Activated CD4-positive, CD25-positive, alpha-beta regulatory T cell treated with anti-CD3 and anti-CD28 coated beads, Interleukin-2, amount 50 U/mL, for 72 hours (primary cell): ENCODE measurements at places on chromosomes 13 and 19.

- no peak for DNase-seq
Measured at GRCh38 chr13:59279576-59279975, 884.2 kb downstream of the DIAPH3 start.

- no peak for DNase-seq
Measured at GRCh38 chr13:75643182-75643581, 7.1 kb downstream of the LMO7 start.

- DNase-seq = no peak
Measured at GRCh38 chr13:98450026-98450425, 126.9 kb downstream of the STK24 start.

DNA sequence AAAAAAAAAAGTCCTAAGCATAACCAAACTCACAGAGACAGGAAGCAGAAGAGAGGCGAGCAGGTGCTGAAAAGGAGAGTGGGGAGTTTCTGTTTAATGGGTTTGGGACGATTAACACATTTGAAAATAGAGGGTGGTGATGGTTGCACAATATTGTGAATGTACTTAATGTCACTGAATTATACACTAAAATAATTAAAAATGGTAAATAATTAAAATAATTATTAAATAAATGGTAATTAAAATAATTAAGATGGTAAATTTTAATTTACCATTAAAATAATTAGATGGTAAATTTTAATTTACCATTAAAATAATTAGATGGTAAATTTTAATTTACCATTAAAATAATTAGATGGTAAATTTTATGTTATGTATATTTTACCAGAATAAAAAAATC lies 74.8 kb upstream of the XPO4 start:
- DNase-seq = no peak

- DNase-seq = no peak
Measured at GRCh38 chr19:5292822-5293611, 47.6 kb downstream of the PTPRS start.

- DNase-seq = no peak
Measured at GRCh38 chr13:73870970-73871935, 263.0 kb downstream of the KLF12 start.

DNA sequence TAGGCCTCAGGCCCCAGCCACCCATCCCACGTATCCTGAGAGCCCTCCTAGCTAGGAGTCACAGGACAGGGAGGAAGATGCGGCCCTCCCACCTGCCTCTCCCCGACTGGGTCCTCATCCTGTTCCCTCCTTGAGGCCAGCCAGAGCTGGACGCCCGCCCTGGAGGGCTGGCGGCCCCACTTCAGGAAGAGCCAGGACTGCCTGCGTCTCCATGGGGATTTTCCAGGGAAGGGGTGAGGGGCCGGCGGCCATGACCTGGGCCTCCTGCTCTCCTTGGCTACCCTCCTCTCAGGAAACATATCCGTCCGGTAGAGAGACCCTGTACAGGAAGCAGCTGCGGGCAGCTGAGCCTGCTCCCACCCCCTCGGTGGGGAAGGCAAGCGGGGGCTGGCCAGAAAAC lies 11.3 kb upstream of the PRKD2 start:
- DNase-seq = no peak

DNA sequence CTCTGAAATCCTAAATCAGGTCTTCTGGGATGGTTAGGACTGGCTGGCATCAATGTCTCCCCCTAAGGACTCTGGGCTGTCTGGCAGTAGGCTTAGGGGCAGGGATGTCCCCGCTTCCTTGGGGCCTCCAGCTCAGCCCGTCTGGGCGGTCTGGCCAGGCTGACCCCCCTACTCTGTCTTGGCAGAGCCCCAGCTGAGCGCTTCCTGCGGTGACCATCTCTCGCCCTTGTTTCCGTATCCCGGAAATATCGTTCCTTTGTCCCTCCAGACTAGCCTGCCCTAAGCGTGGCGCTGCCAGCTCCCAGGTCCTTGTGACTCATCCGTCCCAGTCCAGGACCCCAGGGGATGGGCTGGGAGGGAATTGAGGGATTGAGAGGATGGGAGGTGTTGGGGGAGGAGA lies 11.3 kb downstream of the GTPBP3 start:
- no peak for DNase-seq

DNA sequence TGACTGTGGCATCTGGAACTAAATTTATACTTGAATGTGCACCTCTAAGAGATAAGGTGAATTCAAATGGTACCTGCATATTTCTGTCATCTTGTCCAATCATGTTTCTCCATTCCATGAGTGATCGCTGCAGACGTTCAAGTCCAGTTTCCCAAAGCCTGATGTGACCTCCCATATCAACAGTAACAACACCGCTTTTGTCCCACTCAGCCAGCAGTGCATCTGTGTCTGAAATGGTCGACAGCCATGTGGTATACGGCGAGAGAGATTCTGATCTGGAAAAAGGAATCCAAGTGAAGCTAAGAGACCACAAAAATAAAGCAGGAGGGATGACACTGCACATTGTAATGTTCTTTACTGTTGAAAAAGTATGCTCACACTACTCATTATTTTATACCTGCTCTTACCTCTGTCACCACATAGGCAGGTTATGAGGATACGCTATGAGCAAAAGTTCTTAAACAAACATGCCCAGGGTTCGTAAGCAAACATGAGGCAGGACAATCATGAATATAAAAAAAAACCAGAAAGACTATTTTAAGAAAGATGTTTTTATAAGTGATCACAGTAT lies 213.6 kb downstream of the RGCC start:
- no peak for DNase-seq

DNA sequence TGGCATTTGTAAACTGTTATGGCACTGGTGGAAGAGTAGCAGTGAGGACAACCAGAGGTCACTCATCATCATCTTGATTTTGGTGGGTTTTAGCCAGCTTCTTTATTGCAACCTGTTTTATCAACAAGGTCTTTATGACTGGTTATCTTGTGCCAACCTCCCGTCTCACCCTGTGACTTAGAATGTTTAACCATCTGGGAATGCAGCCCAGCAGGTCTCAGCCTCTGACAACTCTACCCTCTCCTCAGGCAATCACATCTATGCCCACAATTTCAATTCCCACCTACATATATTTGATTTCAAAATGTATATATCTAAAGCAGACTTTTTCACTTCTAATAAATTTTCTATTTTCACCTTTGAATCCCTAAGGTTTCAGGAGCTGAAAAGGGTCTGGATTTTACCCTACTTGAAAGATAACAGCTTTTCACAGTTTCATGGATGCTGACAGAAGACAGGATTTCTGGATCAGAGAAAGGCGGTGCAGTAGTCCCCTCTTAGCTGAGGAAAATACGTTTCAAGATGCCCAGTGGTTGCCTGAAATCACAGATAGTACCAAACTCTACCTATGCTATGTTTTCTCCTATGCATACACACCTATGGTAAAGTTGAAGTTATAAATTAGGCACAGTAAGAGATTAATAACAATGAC lies 1171.8 kb downstream of the DIAPH3 start:
- DNase-seq = no peak

- DNase-seq = no peak
Measured at GRCh38 chr19:17370026-17370587, 7.0 kb downstream of the PLVAP start.

DNA sequence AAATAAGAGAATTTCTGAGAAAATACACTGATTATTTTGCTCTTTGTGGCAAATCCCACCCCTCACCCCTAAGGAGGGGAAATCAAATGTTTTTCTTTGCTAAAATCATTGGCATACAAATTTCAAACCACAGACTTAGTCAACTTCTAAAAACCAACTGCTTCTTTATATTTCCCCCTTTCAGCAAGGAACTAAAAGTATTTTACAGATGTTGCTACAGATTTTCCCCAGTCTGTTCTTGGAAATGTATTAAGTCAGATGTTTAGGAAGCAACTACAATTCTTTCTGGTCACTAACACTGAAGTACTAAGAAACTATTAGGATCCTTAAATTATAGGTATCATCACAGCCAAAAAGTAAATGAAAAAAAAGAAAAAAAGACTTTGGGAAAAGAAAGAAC lies 6.9 kb downstream of the MTMR6 start:
- no peak for DNase-seq

- no peak for DNase-seq
Measured at GRCh38 chr19:5567360-5567969, at the start of gene TINCR. Gene TINCR, minus strand, starts transcription at chr19:5567953.

DNA sequence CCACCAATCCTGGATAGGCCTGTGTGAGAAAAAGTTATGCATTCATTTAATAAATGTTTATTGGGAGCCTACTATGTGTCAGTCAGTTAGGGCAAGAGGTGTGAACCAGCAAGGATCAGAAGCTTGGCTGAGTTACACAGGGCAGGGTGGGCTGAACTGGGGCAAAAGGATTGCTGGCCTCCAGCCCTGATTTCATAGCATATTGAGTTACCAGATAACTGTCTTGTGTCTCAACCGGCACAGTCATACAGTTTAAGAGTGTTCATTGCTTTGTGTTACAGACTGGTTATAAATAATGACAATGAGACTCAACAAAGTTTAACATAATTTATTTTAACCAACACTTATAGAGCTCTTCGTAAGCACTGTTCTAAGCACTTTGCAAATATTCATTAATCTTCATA lies 253.8 kb downstream of the DLEU7 start:
- DNase-seq = no peak

DNA sequence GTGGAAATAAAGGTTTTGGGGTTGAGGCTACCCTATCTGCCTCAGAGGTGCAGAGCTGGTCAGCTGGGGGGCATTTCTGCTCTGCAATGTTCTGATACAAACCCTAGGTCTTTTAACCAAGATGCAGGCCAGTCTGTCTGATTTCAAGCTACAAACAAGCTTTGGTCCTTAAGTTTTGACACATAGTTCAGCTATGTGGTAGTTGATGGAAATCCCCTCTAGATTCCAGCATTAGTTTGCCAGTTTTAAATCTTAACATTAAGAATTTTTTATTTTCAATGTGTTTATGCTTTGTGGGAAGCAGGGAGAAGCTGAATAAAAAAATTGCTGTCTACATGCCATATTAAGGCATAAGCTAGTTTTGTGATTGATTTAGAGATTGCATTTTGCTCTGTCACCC lies 225.7 kb downstream of the LMO7 start:
- no peak for DNase-seq

DNA sequence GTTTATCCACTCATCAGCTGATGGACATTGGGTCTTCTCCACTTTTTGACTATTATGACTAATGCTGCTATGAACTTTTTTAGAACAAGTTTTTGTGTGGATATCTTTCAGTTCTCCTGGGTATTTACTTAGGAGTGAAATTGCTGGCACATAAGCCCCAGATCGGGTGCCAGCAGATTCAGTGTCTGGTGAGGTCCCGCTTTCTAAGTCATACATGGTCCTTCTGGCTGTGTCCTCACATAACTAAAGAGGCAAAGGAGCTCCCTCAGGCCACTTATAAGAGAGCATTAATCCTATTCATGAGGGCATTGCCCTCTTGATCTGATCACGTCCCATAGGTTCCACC lies 600 bp upstream of the ZNF226 start:
- no peak for DNase-seq

DNA sequence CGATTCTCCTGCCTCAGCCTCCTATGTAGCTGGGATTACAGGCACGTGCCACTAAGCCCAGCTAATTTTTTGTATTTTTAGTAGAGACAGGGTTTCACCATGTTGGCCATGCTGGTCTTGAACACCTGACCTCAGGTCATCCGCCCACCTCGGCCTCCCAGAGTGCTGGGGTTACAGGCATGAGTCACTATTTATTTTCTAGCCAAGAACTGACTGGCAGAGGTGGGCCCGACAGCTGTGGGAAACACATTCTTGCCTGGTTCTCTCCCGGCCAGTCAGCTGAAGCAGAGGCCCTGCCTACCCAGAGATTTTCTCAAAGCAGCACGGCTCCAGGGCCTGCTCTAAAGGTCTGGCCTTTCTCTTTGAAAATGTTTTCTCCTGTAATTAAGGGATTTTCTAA lies 108.0 kb downstream of the KCTD15 start:
- no peak for DNase-seq

- no peak for DNase-seq
Measured at GRCh38 chr13:21823949-21824348, 153.1 kb downstream of the FGF9 start.

DNA sequence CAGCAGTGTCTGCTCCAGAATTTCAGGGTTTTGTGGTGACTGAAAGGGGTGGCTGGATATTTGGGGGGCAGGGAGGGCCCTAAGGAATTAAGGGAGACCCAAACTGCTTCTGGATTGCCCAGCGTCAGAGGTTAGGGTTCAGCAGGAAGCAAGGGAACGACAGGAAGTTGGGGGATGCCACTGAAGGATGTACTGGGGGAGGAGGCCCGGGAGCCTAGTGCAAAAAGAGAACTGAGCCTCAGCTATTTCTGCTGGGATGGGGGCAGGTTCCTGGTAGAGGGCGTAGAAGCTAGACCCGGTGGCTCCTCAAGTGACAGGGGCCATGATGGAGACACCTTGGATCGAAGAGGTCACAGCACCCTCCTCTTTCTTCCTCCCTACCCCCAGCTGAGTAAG lies 1.1 kb downstream of the CYP2S1 start:
- DNase-seq = no peak

DNA sequence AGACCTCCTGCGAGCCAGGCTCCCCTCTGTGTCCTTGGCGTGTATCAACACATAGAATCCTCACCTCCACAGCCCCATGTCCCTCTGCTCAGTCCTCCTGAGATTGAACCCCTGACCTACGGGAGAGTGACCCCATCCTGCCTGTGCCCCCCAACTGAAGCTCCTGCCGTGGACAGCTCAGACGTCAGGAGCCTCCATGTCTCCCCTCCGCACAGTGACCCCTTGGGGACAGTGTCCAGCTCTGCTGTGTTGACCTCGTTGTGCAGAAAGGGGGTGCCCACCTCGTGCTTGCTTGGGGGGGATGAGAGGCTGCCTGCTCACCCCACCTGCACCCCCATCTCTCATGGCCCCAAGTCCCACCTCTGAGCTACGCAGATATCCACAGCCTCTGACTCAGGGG lies 490 bp upstream of the SIGLEC9 start:
- no peak for DNase-seq

GRCh38 chr13:19810996-19811881 lies 28.5 kb upstream of the PSPC1 start:
- no peak for DNase-seq

DNA sequence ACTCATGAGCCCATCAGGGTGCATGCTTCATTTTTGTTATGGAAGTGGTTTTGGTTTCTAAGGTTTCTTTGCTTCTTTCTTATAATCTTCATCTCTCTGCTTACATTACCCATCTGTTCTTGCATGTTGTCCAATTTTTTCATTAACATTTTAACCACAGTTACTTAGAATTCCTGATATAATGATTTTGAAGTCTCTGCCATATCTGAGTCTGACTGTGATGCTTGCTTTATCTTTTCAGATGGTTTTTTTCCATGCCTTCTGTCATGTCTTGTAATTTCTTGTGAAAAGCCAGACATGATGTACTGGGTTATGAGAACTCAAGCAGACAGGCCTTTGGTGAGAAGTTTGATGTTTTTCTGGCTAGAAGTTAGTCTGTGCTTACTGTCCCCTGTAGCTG lies 8.0 kb upstream of the ARGLU1 start:
- DNase-seq = no peak

DNA sequence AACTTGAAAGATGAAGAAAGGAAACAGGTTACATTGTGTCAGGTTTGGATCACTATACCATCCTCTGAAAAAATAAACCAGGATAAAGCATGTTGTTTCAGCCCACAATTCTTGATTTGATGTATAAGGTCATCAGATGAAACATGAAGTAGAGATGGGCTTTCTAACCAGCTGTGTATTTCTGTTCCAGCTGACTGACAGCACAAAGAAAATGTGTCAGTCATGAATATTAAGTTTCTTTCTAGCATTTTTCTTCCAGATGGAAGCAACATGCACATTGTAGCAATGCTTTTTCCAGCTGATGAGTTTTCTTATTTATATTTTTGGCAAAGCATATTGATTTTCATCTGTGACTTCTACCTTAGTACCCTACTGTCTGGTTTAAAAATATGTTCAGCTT lies 199.6 kb downstream of the OXGR1 start:
- DNase-seq = no peak
